ENCODE measurements at places on chromosomes 5 and 9. TPM values are rescaled to one million over a fixed set of nuclear protein-coding genes. Genes with fewer than 3 reads are reported as not detected.

DNA sequence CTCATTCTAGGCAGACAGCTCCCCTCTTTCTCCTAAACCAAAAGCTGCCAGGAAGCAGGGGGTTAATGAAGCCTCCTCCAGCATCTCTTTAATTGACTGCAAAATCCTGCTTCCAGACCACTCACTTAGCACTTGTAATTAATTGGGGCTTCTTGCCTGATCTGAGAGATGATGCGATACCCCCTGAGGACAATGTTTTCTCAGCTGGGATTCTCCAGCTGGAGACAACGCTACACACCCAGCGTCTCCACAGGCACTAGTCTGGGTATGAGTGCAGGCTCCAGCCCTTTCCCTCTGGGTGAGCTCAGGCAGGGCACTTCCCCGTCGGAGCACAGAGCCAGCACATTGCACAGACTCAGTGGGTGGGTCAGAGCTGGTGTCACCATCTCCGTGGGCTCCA, 16.1 kb downstream of the CPLX2 start:
- no peak for DNase-seq
- peaks cover 10% of the 10 kb centered on the region for H3K36me3 ChIP-seq
- no peaks in the 10 kb centered on the region for H3K4me1 ChIP-seq

- no peaks in the 10 kb centered on the region for H3K4me1 ChIP-seq
- DNase-seq = no peak
- no peak overlapping the region for H3K4me3 ChIP-seq
- no peak overlapping the region for H3K27ac ChIP-seq
- H3K36me3 ChIP-seq = no peaks in the 10 kb centered on the region
These were observed 69.8 kb downstream of the ASTN2 start for GRCh38 chr9:117344892-117345660.

- no peaks in the 10 kb centered on the region for H3K36me3 ChIP-seq
- peaks cover 8% of the 10 kb centered on the region for H3K27me3 ChIP-seq
- H3K4me1 ChIP-seq = peaks cover 5% of the 10 kb centered on the region
- no peak overlapping the region for H3K4me3 ChIP-seq
- no peak for DNase-seq
- H3K27ac ChIP-seq = no peak overlapping the region
These were observed 15.1 kb upstream of the NRARP start for GRCh38 chr9:137317021-137317717.

DNA sequence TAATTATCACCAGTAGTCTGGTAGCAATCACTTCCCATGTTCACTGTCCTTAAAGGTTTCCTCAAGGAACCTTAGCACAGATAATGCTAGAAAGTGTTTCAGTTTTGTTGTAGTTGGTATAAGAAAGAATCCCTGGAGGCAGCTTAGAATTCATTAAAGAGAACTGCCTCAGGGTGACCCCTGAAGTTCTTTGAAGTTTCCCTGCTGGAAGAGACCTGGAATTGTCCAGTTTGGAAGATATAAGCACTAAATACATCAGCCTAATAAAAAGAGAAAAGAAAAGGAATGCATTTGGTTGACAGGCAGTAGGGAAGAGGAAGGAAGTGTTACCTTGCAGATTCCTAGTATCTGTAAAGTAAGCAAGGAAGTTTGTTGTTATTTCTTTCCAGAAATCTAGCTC, 999.6 kb upstream of the DMAC1 start:
- H3K4me3 ChIP-seq = no peak overlapping the region
- DNase-seq = no peak
- no peak overlapping the region for H3K27ac ChIP-seq
- H3K36me3 ChIP-seq = no peaks in the 10 kb centered on the region

Gene IRGM
- 0.77 TPM for total RNA-seq

Gene SLC22A4
- total RNA-seq = 1.3 TPM

Data from activated CD4-positive, alpha-beta memory T cell treated with anti-CD3 and anti-CD28 coated beads for 36 hours (primary cell).